ENCODE measurements at places on chromosomes 2 and 18.

- DNase-seq, result peak; percentile 94
Observed at GRCh38 chr2:98912221-98912851, 23.7 kb downstream of the CRACDL start.

DNA sequence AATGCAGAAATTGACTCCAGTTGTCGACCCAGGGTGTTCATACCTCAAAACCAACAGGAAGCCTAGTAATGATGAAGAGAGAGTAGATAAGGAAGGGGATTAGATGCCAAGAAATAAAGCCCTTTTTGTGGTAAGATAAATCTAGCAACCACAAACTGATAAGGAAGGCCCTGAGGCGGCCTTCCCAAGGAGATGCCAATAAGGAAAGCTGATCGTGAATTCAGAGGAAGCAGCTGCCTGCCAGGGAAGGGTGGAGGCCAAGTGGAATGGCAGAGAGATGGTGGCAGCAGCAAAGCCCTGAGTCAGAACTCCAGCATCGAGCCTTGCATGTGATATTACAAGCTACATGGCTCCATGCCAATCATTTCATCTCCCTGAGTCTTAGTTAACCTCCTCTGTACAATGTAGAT lies 126.3 kb downstream of the IRS1 start:
- no peak for DNase-seq

DNA sequence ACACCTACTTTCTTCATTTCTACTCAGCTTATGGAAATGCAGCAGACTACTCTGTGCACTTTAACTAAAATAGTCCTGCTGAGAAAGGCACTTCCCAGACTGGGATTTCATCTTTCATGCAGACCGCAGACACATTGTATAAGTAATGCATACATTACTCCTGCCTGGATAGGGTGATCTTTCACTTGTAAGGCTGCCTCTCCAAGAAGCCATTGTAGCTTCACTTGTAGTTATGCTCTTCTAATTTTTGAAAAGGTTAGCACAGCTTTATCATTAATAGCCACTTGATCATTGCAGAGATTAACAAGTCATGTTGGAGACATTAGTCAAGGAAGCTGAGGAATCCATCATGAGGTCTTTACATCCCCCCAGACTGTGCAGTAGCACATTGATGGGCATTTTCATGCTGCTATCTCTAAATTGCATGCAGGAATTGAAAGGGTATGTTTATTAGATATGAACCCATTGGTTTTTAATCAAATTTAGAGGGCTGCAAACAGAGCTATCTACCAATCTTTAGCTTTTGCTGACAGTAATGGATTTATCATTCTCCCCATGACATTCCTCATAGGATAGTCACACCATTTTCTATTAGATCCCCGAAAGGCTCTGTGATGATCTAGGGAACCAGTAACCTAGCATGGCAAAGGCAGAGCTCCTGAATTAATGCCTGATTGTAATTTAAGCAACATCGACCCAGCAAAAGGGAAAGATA lies 1074.7 kb upstream of the NXPH2 start:
- DNase-seq, result no peak

GRCh38 chr2:233197022-233197421 lies 54.5 kb upstream of the ATG16L1 start:
- no peak for DNase-seq

- DNase-seq, result no peak
Observed at GRCh38 chr2:50556934-50557575, 474.9 kb downstream of the NRXN1 start.

DNA sequence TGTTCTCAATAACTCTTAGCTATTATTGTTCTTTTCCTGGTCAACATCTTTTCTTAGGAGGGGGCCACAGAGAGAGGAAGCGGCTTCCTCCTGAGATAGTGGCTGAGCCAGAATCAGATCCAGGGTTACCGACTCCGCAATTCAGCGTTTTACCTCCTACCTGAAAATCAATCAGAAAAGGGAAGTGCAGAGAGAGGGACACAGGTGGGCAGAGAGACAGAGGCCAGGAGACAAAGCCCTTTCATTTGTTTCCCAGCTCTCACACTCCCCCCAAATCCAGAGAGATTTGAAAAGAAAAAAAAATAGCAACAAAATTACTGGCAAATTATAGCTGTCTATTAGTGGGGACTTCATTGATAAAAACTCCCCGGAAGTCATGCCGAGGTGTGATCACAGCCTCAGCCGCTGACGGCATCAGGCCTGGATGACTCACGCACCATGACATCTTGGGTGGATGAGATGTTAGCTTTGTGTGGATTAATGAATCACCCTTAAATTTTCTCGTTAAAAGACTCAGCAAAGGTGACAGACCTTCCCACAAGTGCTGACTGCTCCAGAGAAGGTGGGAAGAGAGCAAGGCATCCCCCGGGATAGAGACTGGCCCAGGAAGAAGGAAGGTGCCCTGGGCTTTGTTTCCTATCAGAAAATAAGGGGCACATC lies 120.7 kb downstream of the LOXHD1 start:
- peak; percentile 52 for DNase-seq

DNA sequence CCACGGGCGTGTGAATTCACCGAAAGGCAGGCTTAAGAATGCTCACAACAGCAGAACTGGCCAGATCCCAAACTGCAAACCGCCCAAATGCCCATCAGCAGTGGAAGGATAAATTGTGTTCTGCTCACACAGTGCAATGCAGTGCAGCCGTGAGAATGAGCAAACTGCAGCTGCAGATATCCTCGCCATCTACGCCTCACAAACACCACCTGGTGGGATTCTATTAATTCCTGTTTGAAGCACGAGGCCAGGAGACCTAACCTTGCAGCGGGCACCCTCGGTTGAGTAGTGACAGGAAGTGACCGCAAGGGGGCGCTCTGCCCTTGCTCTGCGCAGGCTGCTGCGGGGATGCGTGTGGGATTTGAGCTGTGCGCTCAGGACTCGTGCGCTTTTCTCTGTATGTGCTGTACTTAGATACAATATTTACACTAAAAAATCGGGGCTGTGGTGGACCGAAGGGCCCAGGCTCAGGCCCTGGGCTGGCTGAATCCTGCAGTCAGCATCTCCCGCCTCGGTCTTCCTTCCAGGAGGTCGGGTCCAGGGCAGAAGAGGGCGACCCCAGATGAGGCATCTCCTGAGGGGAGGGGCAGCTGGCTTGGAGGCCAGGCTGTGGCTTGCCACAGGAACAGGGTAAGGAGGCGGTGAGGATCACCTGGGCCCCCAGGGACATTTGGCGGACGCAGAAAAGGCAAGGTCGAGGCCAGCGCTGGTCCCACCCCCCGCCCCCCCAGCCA lies 19.8 kb upstream of the PDIA6 start:
- peak; percentile 79 for DNase-seq

GRCh38 chr18:47686806-47687205 lies 243.7 kb downstream of the SMAD2 start:
- no peak for DNase-seq

DNA sequence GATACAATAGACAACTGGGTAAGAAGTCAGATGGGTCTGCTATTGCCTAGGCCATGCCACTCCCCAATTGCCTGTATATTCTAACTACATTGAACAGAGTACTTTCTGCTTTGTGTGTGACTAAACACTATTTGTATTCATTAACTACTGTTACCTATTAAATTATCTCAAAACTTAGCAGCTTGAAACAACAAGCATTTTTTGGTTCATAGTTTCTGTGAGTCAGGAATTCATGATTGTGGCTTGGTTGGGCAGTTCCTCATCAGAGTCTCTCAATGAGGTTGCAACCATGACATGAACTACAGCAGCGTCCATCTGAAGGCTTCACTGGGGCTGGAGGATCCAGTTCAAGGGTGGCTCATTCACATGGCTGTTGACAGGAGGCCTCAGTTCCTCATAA lies 205.7 kb downstream of the EN1 start:
- DNase-seq, result peak; percentile 53

GRCh38 chr18:77777163-77777562 lies 527.5 kb downstream of the GALR1 start:
- DNase-seq, result no peak

- no peak for DNase-seq
Observed at GRCh38 chr2:96692094-96692971, 47.5 kb downstream of the LMAN2L start.

GRCh38 chr2:97005353-97005752 lies 19.0 kb upstream of the FAM178B start:
- DNase-seq, result peak; percentile 32

- no peak for DNase-seq
Observed at GRCh38 chr2:13638181-13638580, 921.4 kb downstream of the TRIB2 start.

DNA sequence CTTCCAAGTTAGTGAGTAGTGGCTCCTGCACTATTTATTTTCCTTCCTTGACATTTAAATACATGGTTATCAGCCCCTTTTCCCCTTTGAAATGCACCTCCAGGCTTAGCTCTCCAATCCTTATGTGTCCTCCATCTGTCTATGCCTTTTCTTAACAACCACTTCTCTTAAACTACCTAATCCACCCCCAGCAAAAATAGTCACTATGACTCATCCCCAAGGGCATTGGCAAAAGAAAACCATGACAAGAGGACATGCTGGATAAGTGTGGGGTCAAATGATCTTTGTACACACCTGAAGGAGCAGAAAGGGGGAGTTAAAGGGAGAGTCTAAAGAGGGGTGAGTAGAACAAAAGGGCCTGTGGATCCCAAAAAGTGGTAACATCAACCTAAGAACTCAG lies 127.2 kb downstream of the ANKRD44 start:
- DNase-seq, result no peak

DNA sequence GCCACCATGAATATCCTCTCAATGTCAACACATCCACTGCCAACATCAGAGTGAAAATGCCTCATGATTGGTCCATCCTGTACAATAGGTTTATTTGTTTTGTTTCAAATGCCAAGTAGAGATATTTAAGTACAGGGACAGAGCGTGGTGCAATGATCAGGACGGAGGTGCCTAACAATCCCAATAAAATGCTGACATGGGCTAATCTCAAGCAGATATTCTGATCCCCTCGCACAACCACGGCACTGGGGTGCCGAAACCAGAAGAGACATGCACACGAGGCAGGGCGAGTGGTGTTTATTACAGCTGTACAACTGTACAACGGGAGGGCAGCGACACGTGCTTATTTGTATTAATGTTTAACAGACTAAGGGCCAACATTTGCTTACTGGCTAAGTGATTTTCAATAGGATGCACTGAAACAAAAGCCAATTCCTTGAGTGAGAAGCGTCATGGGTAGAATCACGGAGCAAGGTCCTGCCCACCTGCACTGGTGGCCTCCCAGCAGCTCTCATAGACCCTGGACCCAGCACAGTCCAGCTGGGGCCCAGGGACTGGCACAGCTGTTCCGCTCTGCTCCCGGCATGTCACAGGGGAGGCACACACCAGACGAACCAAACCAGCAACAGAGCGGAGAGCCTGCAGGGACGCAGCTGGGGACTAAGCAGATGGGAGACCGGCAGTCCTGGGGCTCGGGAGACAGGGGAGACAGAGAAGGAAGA lies 101.4 kb downstream of the HDAC4 start:
- no peak for DNase-seq

GRCh38 chr18:11074889-11075288 lies 74.5 kb downstream of the PIEZO2 start:
- no peak for DNase-seq

DNA sequence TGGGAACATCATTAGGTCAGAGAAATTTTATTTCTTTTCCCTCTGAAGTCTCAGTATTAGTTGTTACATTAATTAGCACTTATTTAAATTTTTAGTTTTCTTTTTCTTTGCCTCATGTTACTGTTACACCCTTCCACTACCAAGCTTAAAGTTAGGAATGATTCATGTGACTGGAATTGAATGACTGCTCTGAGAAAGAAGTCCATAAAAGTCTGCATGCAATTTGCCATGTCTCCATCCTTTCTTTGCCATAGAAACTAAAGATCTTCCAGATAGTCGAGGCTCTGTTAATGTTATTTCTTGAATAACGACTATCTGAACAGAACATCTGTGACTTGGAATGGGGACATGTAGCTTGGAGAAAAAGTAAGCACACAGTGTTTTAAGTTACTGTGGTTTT lies 1269.8 kb upstream of the PIK3C3 start:
- no peak for DNase-seq

DNA sequence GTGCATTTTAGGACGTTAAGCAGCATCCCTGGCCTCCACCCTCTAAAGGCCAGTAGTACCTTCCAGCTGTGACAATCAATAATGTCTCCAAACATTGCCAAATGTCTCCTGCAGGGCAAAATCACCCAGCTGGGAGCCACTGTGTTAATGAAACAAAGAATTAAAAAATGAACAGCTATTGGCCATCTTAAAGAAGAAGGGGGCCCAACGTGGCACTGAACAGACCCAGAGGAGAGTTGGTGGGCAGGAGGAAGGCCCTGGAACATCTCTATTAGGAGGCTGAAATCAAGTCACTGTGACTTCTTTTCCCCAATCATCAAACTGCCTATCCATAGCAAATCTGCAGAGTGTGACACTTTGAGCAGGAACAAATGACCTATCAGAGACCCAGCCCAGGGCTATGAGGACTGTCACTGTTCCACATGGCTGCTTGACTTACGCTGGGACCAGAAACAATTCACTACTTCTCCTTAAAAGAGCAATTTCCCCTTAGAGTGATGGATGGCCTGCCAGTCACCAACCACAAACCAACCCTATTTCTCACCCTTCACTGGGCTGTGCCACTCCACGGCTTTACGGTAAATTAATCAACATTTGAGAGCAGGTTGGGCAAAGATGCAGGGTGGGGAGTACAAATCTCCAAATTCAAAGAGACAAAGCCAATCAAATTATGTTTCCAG lies 35.2 kb upstream of the TEX51 start:
- DNase-seq, result no peak

GRCh38 chr2:191166111-191166755 lies 15.4 kb upstream of the STAT4 start:
- no peak for DNase-seq

DNA sequence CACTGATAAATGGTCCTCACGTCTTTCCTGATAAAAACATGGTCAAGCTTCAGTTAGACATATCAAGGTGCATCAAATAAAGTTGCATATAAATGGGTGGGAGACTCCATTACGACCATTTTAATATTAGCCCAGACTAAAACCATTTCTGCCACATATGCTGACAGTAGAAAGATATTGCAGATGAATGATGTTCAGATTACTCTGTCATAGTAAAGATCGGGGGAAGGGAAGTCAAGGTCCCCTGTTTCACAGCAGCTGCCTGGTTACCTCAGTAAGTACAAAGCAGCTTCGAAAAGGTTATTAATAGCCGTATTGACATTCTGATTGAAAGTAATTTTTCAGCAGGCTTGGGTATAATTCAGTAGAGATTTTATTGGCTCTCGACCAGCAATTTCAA lies 927.7 kb upstream of the CDH2 start:
- no peak for DNase-seq

- DNase-seq, result no peak
Observed at GRCh38 chr2:219777388-219777787, 150.0 kb downstream of the SLC4A3 start.

GRCh38 chr2:234950730-234951663 lies 820 bp upstream of the SH3BP4 start:
- DNase-seq, result peak; percentile 37

- DNase-seq, result no peak
Observed at GRCh38 chr2:161367675-161368074, 48.4 kb upstream of the TBR1 start.

GRCh38 chr2:47272031-47272864 lies 117.1 kb upstream of the STPG4 start:
- DNase-seq, result peak; percentile 70

Measured in ACHN (cell line).